NCI-H510A (cell line): ENCODE measurements at places on chromosomes 7 and 10.

- DNase-seq: no peak
Observed at GRCh38 chr7:129882531-129882930, 70.2 kb downstream of the UBE2H start.

- no peak for DNase-seq
Observed at GRCh38 chr7:1740214-1740613, 70.1 kb downstream of the ELFN1 start.

- no peak for DNase-seq
Observed at GRCh38 chr10:122149561-122150505, 121.3 kb upstream of the BTBD16 start.

DNA sequence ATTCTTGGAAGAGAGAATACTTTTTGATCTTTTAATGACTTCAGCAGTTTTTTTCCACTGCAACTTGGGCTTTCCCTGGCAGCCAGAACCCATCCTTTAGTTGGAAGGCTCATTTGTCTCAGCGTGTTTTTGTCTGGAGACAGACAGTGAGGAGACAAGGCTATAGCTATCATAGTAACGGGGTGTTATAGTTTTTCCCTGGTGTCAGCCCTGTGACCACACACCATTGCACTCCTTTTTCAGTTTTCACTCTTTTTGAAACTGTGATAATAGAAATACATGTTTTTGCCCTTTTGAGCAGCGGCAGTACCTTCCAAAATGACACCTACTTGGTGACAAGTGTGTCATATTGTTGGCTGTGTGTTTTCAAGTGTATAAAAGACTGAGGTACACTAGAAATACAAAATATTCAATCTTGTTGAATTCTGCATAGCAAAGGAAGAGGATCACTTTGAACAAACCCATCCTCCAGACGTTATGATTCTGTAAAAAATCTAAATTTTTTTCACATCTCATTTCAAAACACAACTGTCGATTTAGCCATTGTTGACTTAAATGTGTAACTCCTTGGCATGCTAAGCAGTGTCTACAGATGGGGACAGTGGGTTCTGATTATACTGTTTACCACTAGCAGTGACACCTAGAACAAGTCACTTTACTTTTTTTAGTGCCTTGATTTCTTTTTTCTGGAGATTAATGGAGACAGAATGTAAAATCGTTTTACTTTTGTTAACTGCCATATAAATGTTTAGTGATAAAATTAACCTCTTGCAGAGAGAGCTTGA lies 130.1 kb downstream of the EXOC4 start:
- no peak for DNase-seq
